ENCODE measurements at places on chromosomes 3 and 15.

DNA sequence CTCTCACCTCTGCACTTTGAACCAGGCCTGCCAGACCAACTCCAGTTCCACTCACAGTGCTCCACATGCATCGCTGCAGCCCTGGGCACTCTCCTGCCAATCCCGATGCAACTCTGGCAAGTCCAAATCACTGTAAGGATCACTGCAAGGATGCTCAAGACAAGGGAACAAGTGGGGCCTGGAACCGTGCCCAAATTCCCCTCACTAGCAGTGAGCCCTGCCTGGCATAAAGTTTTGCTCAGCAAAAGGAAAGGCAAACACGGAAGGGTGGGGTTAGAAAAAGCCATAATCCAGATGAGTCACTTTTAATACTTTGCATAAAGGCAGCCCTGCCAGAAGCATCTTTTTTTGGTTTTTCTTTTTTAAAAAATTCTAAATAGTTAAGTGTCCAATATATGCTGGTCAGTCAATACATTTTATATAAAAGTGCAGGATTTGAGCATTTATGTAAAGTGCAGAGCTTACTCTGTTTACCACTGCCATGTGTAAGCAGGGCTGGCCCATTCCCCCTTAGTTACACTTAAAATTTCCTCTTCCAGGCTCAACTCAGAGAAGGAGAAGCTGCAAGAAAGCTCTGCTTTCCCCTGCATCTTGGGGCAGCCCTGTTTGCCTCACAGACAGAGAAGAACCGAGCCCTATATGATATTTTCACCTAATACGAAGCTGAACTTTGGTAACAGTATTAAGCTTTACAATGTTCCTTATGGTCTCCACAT lies 102.2 kb downstream of the CD47 start:
- peak; percentile 40 for DNase-seq

GRCh38 chr3:175200391-175201095 lies 341.4 kb downstream of the NAALADL2 start:
- DNase-seq: no peak

DNA sequence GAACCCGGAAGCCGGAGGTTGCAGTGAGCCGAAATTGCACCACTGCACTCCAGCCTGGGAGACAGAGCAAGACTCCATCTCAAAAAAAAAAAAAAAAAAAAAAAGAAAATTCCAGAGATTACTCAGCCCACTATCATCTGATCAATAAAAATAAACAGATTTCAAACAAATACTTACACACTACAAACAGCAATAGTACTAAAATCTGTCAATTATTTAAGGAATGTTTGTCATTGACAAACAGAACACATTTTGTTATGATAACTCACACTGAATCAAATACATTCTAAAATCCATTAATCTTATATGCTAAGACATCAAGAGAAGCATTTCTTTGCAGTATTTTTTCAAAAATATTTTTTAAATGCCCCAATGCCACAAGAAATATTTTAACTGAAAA lies 7.6 kb downstream of the MYO9A start:
- no peak for DNase-seq

- no peak for DNase-seq
These were observed 3.2 kb downstream of the ZIC1 start for GRCh38 chr3:147412261-147412916.

GRCh38 chr15:95850837-95851236 lies 479.7 kb upstream of the NR2F2 start:
- DNase-seq: no peak

DNA sequence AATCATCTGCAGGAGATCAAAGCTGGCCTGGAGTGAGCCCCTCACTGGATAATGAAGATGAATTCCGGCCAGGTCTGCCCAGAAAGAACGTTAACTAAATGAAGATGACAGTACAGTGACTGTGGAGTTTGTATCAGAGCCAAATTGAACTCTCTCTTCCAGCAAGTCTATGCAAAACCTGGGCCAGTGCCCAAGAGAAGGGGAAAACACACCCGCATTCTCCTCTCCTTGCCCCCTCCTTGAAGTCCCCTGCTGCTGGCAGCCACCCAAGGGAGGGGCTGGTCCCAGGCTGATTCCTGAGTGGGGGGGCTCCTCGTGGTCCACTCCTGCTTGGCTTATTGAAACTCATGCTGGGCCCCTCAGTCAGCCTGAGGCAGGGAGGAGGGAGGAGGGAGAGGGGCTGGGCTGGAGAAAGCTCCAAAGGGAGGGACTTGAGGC lies 155.7 kb downstream of the RAB11A start:
- no peak for DNase-seq

DNA sequence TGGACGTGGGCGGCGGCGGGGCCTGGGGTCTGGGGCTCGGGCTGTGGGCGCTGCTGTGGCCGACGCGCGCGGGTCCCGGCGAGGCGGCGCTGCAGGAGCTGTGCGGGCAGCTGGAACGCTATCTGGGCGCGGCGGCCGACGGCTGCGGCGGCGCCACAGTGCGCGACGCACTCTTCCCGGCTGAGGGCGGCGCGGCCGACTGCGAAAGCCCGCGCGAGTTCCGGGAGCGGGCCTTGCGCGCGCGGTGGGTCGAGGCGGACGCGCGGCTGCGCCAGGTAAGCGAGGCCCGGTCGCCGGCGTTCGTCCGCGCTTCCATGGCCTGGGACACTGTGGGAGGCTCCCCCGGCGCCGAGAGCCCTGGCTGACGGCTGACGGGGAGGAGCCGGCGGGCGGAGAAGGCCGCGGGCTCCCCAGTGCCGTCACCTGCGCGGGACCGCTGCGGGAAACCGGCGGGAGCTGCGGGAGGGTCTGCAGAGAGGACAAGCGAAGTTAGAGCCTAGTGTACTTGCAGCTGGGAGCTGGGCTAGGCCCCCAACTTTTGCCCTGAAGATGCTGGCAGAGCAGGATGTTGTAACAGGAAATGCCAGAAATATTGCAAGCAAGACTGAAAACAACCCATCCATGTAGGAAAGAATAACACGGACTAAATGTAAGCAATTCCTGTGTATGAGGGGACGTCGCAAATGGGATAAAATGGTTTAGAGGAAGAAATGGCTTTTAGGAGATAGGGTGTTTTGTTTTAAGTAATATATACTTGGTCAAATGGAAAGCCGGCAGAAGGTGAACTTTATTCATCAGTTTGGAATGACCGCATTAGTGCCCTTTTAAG lies 847 bp downstream of the WHAMM start:
- DNase-seq: peak; percentile 53

DNA sequence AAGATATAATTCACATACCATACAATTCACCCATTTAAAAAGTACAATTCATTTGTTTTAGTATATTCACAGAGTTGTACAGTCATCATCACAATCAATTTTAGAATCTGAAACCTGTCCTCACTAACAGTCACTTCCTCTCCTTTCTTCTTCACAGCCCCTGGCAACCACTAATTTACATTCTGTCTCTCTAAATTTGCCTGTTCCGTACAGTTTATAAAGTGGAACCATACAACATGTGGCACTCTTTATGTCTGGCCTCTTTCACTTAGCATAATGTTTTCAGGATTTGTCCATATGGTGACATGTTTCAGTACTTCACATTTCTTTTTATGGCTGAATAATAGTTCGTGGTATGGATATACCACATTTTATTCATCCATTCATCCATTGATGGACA lies 22.7 kb downstream of the ERICH6 start:
- no peak for DNase-seq

- DNase-seq: peak; percentile 38
These were observed 622.2 kb downstream of the ZPLD1 start for GRCh38 chr3:103057003-103057402.

DNA sequence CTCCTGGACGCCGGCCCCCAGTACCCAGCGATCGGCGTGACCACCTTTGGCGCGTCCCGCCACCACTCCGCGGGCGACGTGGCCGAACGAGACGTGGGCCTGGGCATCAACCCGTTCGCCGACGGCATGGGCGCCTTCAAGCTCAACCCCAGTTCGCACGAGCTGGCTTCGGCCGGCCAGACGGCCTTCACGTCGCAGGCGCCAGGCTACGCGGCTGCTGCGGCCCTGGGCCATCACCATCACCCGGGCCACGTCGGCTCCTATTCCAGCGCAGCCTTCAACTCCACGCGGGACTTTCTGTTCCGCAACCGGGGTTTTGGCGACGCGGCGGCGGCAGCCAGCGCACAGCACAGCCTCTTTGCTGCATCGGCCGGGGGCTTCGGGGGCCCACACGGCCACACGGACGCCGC lies 956 bp downstream of the ZIC1 start:
- no peak for DNase-seq

GRCh38 chr3:127629467-127630403 lies 750 bp downstream of the PODXL2 start:
- DNase-seq: no peak

- DNase-seq: peak; percentile 46
These were observed 28.5 kb upstream of the KCTD6 start for GRCh38 chr3:58463181-58463941.

Measured in kidney capillary endothelial cell (primary cell).